Heart left ventricle (tissue), 16 donors: ENCODE measurements at places on chromosomes 5 and 9. TPM values are rescaled to one million over a fixed set of nuclear protein-coding genes. Genes with fewer than 3 reads are reported as not detected.
A peak's percentile ranks its signal among the peaks of the same experiment; 100 is the strongest.

The NPDC1 gene
- 71.7 TPM for polyA plus RNA-seq

The TNFSF8 gene
- polyA plus RNA-seq = not detected

The CD72 gene
- polyA plus RNA-seq = 0.38 TPM

The PCDHGB1 gene
- polyA plus RNA-seq = 5.9 TPM

DNA sequence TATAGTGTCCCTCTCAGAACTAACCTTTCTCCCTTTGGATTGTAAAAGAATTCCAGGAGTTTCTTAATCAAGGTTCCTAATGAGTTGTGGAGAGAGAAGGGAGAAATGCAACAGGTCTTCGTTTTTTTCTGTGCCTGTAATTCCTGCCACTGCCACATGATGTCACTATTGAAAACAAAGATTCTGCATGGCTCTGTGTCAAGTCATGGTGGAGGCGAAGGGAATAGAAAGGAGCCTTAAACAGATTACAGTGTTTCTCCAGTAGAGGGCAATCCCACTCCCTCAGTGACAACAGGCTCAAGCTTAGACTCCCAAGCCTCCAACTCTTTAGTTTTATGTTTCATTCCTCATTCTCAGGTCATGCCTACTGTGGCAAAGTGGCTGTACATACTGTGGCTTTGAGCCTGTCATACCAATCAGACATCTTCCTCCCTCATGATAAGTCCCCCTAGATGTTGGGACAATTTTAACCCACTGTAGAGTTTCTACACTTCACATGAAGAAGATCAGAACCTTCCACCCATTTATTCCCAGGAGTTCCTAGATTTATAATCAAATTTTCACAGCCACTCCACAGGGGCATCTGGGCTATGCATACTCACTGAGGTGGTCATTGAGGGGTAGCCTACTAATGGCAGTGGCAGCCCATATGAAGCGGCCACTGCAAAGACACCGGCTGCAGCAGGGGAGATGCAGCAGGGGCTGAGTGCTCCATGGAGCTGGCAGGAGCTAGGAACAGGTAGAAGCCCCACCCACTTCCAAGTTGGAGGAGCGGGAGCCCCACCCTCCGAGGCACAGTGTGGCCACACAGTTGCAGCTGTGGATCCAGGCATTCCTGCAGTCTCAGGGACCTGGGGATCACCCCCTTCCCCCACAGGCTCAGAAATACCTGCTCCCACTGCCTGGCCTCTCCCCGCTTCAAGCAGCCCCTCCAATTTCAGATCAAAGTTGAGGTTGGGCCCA is 97.4 kb upstream of the TRIM32 start:
- no peak for DNase-seq

The UBTD2 gene
- polyA plus RNA-seq = 5.0 TPM

DNA sequence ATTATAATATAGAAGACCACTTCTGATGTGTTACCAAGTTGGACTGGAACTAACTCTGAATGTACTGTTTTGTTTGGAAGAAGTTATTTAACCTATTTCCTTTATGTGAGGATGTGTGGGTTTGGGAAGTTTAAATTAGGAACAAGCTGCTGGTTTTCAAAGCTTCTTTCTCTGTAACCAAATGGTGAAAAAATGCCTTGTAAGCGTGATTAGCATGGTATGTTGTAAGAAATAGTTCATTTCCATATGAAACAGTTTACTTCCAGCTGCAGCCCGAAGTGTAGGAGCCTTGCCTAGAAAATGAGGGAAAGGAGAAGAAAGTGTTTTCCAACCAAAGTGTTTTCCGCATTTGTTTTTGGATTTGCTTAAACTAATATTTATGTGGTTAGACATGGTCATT is 36.0 kb downstream of the TTC1 start:
- no peak for DNase-seq

The FOXE1 gene
- not detected for polyA plus RNA-seq

DNA sequence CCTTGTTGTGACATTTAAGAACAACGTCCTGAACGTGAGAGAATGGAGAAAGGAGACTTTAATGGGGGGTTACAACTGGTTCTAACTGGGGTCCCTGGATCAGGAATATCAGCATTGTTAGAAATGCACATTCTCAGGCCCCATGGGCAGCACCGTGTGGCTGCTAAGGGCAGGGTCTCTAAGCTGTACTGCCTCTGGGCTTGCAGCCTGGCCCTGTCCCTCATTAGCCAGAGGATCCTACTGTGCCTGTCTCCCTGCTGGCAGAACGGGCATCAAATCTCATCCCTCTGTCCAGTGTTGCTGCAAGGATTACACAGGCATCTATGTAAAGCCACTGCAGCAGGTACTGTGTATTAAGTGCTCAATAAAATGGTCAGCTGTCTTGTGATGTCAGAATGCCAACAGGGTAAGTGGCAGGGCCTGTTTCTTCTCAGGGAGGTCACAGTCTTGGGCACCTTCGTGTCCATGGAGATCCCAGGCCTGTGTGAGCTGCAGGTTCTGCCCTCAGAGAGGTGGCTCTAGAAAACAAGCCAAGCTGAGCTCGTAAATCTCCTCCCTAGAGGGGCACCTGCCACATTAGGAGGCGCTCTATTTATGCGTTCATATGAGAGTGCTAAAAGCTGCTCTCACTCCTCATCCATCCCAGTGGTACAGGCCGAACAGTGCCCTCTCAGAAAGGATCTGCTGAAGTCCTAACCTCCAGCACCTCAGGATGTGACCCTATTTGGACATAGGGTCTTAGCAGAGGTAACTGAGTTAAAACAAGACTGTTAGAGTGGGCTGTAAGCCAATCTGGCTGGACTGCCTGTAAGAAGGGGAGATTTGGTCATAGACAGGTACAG is 210.5 kb downstream of the GADD45G start:
- no peak for DNase-seq

The FCN2 gene
- 0.22 TPM for polyA plus RNA-seq

DNA sequence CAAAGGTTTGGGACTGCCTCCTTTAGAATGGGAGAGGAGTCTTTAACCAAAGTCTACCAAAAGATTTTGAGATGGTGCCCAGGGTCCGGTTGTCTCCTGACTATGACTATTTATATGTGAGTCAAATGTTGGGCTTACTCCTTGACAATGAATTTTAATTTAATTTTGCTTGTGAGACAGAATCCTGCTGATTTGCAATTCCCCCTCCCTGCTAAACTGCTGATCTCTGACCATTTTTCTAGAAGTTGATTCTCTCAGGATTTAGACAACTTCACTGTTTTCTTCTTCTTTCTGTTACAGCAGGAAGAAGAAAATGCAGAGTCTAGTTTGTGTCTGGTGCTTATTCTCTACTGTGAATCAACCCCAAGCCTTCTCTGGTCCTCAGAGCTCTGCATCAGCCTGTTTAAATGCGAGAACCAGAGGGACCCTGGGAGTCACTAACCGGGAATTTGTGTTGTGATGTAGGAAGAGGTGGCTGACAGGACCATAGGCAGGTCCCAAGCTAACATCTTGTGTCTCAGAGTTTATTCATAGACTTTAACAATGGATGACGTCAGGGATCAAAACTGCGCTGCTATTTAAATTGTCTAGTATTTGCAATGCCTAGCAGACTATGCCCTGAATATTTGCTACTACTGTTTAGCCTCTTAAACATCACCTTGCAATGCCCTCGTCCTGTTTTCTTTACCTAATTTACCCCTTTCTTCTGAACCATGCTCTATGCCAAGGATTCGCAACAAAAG is 124.0 kb upstream of the TAF11L2 start:
- DNase-seq = no peak

DNA sequence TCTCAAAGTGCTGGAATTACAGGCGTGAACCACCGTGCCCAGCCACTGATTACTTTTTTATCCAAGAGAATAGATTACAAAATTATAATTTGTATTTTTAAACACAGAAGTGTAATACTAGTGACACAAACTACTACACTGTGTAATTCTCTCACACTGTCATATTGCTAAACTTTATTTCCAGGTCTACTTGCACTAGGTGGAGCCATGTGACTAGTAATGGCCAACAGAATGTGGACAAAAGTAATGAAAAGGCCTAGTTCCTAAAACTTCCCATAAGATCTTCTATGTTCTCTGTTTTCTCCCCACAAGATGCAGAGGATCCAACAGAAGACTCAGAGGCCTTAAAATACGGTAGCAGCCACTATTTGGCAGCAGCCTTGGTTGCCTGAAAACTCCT is 27.3 kb downstream of the NADK2 start:
- DNase-seq = no peak

The GRAMD2B gene
- polyA plus RNA-seq = 19.8 TPM

DNA sequence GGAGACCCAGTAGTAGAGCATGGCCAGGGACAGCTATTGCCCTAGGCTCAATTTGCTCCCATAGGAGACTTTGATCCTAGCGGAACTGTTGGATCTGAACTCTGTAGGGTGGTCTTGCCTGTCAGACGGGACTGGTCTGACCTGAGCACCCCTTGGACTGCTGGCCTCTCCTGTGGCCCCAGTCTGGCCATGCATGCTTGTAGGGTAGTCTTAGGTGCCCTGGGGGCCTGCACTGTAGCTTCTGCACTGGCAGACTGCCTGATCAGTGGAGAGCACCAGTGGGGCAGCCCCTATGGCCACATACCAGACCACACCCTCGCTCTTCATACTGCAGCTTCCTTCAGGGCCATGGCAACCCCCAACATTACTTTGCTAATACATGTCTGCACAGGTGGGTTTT is 396.1 kb upstream of the GRAMD2B start:
- no peak for DNase-seq

The C5orf34 gene
- polyA plus RNA-seq = 0.19 TPM

DNA sequence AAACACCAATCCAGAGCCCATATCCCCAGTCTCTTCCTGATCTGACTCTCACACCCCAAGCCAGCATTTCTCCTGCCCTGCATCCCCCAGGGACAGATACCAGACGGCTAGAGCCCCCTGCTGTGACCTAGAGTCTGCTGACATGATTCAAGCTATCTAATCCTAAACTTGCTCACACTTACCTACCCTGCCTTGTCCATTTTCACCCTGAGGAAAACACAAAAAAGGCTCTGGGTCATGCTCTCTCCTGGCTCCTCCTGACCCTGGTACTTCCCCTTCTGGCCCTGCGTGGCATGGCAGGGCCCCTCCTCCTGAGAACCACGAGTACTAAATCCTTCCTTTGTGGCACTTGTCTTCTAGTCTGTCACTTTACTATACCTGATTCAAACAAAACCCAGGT is 2.8 kb upstream of the ARRDC1 start:
- no peak for DNase-seq

DNA sequence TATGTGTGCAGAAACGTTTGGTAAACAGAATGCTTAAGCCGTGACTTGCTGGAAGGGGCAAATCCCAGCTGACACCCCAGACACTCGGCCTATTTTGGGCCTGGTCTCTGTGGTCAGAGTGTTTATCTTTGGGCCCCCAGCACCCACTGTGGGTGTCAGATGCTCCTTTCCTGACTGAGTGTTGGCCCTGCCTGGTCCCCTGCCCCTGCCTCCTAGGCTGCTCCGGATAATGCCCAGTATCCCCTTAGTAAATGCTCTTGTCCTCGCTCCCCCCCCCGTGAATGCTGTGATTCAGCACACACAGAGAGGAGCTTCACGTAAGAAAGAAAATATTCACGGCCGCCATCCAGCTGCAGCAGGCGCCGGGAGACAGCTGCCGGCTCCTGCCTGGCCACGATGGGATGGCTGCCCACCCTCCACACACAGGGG is 11.3 kb upstream of the ANGPTL2 start:
- DNase-seq = peak; percentile 74

DNA sequence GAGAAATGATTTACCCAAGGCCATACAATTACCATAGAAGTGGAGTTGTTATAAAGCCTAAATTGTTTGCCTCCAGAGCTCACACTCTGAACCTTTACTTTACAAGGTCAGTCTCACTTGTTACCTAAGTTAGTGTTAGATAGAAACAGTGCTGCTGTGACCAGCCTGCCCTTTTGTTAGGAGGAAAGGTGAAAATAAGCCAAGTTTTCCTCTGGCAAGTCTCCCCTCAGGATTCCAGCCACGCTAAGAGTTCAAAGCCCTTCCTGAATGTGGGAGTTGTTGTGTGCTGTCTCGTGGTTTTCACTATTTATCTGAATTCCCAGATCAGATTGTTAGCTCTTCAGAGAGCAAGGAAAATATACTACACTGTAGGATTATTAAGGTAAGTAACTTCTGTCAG is 260.0 kb downstream of the SGCD start:
- no peak for DNase-seq

The IFNA21 gene
- not detected for polyA plus RNA-seq

DNA sequence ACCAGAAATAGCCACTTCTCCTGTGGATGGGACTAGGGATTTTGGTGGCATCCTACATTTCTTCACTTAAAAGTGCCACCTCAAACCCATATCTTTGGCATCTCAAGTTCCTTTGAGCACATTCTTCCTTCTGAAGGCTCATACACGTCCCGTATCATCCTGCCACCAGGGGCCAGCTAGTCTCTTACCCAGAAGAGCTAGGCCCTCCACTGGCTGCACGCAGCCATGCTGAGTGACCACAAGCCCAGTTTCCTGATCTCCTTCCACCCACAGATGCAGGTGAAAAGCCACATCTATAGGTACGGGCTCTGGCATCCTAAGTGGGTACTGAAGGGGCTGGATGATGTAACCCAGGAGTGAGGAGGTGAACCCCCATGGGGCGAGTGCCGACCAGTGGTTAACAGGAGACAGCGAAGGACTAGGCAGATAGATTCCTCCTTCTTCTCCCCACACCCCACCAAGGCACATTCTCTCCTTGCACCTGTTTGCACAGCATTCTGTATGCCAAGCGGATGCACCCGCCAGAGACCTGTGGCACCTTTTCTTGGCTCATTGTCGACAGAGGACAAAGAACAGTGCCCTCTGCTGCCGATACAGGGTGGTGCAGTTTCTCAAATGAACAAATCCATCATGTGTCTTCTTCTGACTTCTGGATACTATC is 14.4 kb upstream of the SCGB3A1 start:
- no peak for DNase-seq
